ENCODE measurements at places on chromosomes 3 and 15.

DNA sequence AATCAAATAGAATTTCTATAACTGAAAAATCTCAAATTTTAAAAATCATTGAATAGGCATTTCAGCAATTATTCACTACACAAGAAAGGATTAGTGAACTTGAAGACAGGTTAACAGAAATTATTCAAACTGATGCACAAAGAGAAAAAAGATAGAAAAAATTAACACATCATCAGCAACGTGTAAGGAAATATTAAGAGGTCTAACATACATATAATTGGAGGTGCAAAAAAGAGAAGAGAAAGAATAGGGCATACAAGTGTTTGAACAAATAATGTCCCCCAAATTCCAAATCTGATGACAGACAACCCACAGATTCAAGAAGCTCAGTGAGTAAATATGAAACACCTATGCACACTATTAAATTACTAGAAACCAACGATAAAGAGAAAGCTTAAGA is 57.1 kb downstream of the FBXL2 start:
- no peak for DNase-seq

GRCh38 chr15:39783244-39783820 is 691 bp upstream of the FSIP1 start:
- DNase-seq: no peak

GRCh38 chr15:52255008-52255407 is 40.6 kb downstream of the MYO5C start:
- DNase-seq: no peak

GRCh38 chr15:69092159-69092558 is 68.3 kb upstream of the GLCE start:
- no peak for DNase-seq

GRCh38 chr3:189690237-189690636 is 59.0 kb downstream of the TP63 start:
- no peak for DNase-seq

DNA sequence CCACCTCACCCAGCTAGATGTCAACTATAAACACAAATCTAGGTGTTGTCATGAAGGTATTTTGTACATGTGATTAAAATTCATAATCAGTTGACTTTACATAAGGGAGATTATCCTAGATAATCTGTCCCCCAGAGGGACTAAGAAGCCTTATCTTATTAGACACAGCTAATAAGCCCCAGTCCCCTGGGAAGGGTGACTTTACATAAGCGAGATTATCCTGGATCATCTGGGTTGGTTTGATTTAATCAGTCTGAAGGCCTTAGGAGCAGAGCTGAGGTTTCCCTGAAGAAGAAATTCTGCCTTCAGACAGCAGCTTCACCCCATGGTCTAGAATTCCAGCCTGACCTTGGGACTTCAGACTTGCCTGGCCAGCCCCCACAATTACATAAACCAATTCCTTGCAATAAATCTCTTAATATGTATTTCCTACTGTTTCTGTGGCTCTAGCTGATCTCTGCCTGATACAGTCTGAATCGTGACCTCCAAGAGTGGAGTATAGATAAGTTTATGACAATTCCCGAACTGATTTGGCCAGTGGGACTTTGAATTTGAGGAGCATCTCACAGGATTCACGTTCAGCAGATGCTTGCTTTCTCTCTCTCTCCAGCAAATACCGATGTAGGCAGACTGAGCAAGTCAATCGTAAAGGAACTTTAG is 66.5 kb downstream of the MRPL46 start:
- DNase-seq: no peak

DNA sequence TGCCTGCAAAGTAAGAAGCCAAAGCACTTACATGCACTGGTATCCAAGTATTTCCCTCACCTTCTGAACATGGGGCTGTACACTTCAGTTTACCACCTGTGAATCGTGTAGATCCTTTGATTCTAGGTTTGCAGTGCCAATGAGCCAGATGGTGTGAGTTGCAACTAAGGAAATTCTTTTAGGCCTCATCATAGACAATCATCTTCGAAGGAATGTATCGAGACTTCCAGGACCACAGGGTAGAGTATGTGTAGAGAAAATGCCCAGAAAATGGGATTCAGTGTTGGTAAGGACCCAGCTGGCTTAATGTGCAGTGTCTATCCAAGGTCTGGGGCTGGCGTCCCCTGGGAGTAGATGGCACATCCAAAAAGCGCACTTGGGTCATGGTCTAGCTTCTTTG is 323.2 kb upstream of the TPM1 start:
- DNase-seq: no peak

DNA sequence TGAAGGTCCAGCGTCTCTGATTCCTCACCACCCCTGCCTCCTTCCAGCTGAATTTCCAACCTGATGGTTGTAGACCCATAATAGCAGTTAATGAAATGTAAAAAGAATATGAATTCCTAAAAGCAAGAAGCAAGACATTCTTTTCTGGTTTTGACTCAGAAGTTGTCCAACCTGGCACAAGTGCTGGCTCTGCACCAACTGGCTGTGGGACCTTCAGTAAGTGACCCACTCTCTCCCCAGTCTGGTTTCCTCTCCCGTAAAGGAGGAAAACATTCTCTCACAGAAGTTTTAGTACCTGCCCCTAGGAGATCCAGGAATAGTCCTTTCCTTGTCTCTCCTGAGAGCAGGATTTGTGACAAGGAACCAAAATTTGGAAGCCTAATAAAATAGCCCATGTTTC is 236.9 kb upstream of the TRIM42 start:
- DNase-seq: no peak

DNA sequence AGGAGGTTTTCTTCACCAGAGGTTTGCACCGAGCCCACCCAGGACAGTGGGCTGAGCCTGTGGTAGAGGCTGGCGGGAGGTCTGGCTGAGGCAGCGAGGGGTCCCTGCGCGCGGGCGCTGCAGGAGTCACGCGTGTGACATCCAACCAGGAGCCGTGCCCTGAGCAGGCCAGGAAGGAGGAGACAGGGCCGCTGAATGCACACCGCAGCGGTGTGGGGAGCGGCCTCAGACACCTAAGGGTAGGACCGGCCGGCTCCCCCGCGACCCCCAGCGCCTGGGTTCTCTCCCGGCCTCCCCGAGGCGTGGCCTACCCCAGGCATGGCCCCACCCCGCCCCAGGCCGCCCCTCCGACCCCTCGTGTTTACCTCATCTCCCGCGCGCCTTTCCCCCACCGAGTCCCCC is 412 bp downstream of the SLC41A3 start:
- no peak for DNase-seq

- no peak for DNase-seq
Observed at GRCh38 chr15:88911766-88912118, 1.4 kb downstream of the MFGE8 start.

- no peak for DNase-seq
Observed at GRCh38 chr3:152350776-152351175, 82.0 kb downstream of the MBNL1 start.

DNA sequence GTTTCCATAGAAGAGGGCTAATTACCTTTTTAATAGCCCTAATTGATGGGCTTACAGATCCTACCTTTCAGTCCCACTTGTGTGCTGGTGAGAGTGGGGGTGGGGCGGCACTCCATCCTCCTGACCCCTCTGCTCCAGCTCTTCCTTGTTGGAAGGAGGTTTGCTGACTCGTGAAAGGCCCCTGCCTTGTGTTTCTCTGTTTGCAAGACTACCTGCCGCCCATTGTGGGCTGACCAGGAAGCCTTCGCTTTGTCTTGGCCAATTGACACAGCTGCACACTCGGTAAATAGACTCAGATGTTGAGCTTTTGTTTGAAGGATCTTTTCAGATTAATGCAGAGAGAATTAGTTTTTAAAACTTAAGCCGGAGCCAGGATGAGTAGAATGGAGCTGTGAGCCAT is 197.3 kb upstream of the HES1 start:
- no peak for DNase-seq

DNA sequence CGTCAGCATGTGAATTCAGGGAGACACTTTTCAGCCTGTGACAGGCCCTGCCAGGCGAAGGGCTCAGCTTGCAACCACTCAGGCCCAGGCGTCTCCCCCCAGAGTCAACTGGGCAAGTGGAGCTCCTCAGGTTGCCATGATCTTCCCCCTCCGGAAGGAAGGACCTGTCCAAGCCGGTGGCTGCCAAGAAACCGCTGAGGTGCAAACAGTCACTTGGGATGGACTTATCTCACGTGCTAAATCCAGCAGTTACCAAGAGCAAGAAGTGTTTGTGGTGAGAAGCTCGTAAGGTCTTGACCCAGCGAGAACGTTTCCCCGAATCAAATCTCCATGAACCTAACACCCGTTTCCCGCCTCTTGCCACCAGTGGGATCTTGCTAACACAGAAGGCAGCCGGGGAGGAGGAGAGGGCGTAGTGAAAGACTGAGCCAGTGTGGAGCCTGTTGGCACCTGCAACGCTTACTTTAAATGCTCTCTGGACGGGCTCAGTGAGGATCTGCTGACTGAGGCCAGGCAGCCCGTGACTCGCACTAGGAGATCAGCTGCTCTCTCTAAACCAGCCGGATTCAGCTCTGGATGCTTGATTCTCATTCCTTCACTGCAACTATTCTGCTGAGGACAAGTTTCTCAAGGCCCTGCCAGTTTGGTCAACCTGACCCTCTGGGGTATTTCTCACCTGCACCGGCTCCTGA is 39.0 kb downstream of the IQSEC1 start:
- DNase-seq: no peak

- DNase-seq: no peak
Observed at GRCh38 chr15:92413510-92413909, 19.8 kb downstream of the ST8SIA2 start.

DNA sequence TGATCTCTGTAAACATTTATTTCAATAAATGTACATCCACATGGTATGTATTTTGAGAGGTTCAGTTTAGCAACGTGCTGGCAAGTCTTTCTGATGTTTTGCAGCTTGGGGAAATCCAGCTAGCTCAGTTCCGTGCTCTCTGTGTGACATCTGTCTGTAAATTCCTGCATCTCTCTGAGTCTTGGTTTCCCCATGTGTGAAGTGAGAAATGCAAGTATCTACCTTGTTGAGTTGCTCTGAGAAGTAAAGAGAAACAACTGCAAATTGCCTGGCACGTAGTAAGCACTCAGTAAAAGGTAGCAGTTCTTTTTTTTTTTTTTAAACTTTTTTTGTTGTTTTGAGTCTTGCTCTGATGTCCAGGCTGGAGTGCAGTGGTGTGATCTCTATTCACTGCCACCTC is 30.2 kb upstream of the MORF4L1 start:
- DNase-seq: no peak

DNA sequence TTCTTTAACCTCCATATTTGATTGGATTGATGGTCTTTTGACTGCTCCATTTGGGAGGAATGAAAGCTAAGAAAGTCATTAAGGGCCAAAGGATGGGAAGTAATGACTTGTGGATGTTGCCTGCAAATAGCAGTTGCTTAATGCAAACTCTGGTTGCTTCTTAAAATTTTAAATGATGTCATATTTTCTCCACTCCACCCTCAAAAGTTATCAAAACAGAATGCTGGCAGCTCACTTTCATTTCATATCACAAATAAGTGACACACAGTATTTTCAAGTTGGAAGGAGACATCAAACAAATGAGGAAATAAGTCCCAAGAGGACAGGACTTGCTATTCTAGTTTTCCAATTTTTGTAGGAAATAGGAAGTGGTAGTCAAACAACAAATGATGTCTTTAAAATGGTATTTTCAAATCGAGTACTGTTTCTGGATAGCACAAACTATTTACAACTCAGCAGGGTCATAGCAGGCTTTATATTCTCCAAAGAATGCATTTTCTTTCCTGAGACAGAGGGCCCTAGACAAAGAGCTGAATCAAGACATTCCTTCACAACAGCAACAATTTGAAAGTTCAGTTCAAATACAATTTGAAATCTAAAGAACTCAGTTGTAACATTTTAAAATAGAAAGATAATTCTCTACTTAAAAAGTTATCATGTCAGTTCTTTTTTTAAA is 165.1 kb upstream of the UBE2E1 start:
- DNase-seq: no peak

GRCh38 chr15:92617549-92618520 is 37.7 kb downstream of the FAM174B start:
- no peak for DNase-seq

DNA sequence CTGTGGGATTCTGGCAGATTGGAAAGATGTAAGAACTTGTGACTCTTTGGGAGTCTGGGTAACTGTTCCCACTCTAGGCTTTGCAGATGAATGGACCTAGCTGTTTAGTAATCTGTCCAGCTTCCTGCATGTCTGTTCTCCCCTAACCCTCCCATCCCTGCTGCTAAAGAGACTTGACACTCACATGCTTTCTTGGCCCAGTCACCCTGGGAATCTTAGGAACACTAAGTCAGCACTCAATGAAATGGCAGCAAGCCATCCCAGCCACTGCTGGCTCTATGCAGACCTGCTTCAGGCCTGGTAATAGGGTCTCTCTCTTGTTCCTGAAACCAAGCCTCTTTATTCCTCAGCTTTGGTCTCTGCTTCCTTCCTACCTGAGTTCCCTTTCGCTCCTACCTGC is 63.7 kb upstream of the THSD4 start:
- DNase-seq: no peak
